Endothelial cell (in vitro differentiated cells): ENCODE measurements at places on chromosomes 2 and 18.
A peak's percentile ranks its signal among the peaks of the same experiment; 100 is the strongest.

GRCh38 chr2:119579424-119580295 is 35.4 kb downstream of the CFAP221 start:
- DNase-seq = no peak

DNA sequence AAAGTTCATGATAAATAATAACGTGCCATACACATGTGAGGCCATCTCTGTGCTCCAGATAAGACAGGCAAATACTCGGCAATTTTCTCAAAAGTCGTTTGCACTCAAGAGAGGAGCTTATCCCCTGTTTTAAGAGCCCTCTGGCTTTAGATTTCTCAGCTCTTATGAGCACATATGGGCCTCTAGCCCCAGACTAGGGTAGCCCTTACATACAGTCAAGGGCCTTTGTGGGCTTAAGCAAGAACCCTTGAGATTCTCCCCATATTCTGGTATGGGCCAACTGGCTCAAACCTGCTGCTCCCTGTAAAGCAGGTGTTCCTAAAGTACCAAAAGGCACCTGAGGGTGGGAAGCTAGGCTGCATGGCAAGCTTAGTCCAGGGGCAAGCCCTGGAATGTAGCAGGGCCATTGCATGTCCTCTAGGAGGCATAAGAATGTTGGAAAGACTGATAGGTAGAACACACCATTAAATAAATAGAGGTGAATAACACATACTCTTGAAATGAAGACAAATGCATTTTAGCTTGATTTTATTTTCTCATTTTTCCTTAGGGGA is 66.1 kb downstream of the FASTKD2 start:
- DNase-seq = no peak

DNA sequence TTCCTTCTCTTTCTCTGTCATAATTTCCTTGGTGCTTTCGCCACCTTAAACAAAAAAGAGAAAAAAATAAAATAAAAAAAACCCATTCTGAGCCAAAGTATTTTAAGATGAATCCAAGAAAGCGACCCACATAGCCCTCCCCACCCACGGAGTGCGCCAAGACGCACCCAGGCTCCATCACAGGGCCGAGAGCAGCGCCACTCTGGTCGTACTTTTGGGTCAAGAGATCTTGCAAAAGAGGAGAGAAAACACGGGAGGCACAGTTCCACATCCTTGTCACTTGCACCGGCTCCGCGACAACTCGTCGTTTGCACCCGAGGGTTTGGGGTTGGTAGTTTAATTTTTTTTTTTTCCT is 1.8 kb upstream of the SP9 start:
- no peak for DNase-seq

DNA sequence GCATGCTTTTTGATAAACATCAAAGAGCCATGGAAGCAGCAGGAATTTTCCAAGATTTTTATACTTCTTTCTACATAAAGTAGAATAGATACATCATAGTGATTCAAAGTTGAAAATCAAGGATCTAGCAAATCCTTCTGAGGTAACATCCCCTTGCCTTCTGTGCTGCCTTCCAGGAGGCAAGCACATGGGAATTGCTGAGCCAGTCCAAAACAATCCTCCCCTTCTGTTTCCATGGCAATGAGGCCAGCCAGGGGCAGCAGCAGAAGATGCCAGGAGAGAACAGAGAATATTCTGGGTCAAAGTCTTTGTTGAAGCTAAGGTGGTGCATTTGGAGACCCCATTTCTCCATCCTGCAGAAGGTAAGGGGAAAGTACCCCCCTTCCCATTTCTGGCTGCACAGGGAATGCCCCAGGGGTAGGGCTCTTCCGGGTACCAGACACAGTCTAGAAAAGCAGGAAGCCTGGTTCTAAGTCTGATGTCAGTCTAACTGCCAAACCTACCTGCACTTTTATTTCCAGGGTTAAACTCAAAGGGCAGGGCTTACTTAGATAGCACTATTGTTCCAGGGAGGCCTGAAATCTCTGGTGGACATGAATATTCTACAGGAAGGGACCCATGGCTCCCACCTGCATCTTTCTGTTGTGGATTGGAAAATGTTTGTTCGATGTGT is 22.1 kb downstream of the CENPA start:
- peak; percentile 18 for DNase-seq

GRCh38 chr2:112343827-112344585 is 68.6 kb downstream of the ZC3H6 start:
- DNase-seq = no peak

DNA sequence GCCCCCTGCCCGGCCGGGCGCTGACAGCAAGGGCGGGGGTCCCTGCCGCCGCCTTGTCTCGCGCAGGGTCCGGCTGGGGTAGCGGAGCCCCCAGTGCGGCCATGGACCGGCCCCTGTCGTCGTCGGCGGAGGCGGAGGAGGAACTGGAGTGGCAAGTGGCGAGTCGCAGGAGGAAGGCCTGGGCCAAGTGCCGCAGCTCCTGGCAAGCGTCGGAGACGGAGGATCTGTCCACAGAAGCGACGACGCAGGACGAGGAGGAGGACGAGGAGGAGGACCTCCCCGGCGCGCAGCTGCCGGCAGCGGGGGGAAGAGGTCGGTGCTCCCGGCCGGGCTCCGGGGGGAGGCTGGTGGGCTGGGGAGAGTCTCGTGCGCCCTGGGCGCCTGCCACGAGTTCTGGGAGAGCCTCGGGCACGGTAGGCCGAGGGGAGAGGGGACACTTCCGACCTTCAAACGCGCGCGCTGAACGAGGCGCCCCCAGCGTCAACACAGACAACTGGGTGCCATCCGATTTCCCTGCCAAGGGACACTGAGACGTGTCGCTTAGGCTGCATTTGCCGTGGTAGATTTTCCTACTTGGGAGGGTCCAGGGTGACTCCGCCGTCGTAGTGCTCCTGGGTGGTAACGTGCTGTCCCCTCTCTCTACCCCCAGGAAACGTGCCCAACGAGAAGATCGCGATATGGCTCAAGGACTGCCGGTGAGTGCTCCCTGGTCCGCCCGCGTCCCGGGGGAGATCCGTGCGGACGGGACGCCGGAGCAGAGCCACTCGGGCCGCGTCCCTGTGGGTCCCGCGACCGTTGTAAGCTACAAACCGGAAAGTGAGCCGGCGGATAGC is 652 bp downstream of the ITPRID2 start:
- DNase-seq = peak; percentile 66

DNA sequence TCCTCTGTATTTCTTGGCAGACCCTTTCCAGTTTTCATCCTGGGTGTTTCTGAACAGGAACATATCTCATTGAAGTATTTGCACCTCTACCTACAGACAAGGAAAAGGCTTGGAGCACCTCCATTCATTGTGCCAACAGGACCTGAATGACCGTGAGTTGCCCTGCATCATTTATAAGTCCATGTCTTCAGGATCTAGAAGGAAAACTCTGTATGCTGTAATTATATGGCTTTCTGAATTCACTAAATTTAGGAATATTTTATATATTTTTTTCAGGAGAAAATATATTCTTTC is 402.3 kb upstream of the SLC14A2 start:
- no peak for DNase-seq

GRCh38 chr18:58605027-58606020 is 23.6 kb downstream of the ALPK2 start:
- DNase-seq = no peak

DNA sequence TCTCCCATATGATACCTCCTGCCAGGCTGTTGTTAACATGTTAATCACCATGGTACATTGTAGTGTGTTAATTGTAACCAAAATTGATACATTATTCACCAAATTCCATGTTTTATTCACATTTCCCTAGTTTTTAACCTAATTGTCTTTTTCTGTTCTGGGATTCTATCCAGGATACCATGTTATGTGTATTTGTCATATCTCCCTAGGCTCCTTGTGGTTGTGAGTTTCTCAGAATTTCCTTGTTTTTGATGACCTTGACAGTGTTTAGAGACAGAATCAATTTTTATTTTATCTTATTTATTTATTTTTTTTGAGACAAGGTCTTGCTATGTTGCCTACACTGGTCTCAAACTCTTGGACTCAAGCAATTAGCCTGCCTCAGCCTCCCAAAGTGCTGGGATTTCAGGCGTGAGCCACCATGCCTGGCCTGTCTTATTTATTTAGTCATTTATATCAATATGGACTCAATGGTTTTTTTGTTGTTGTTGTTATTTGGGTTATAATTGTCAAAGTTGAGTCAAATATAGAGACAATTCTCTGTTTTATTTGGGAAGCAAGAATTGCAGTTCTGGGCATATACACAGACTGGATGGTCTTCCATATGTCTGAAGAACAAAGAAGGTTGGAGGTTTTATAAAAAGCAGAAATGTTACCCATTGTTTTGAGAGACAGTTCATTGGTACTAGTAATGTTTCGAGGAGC is 42.6 kb downstream of the INPP4A start:
- no peak for DNase-seq

DNA sequence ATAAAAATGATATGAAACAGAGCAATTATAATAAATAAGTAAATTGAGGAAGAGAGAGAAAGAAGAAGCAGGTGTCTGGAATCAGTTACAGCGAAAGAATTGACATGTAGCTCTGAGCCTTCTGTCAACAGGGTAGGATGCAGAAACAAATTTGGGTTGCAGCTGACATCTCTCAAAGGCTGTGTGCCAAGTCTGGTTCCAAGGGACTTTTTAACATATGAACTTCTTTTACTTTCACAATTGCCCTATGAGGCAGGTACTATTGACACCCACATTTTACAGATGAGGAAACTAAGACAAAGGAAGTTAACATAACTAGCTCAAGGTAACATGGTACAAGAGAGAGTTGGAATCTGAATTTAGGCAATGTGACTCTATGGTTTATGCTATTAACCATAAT is 260.0 kb downstream of the ASXL3 start:
- DNase-seq = no peak
